ENCODE measurements at places on chromosomes 6 and 20. TPM values are rescaled to one million over a fixed set of nuclear protein-coding genes. Genes with fewer than 3 reads are reported as not detected.
A peak's percentile ranks its signal among the peaks of the same experiment; 100 is the strongest.

GPSM3 gene
- 5.0 TPM for total RNA-seq

PRELID3B gene
- 46.6 TPM for total RNA-seq

MATN4 gene
- total RNA-seq = not detected

SASH1 gene
- total RNA-seq = 22.5 TPM

HRH3 gene
- total RNA-seq = not detected

PTCHD4 gene
- 1.0 TPM for total RNA-seq

FOXA2 gene
- total RNA-seq = not detected

COX4I2 gene
- 7.6 TPM for total RNA-seq

RAB22A gene
- total RNA-seq = 6.6 TPM

DNA sequence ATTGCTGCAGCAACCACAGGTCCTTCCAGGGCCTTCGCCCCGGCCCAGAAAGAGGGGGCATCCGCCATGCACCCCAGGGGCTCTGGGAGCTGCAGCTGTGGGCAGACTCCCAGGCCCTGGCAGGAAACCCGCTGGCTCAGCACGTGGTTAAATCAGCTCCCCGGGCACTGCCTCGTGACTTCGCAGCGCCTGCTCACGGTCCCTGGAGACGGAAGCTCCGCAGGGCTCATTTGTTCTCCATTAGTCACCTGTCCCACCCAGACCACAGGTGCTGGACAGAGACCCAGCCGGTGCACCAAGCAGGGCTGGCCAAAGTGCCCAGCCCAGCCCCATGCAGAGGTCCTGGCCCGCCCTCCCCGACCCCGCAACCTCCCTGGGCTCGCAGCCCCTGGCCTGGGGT lies 14.7 kb downstream of the KCNQ2 start:
- DNase-seq = peak; percentile 55
- no peaks in the 10 kb centered on the region for H3K36me3 ChIP-seq
- peak overlapping the region; percentile 62 for H3K27ac ChIP-seq
- H3K4me1 ChIP-seq = peaks cover 48% of the 10 kb centered on the region
- H3K4me3 ChIP-seq = peak overlapping the region; percentile 29

- peak overlapping the region; percentile 82 for H3K27ac ChIP-seq
- no peak for DNase-seq
- H3K36me3 ChIP-seq = no peaks in the 10 kb centered on the region
- peaks cover 53% of the 10 kb centered on the region for H3K4me1 ChIP-seq
- no peaks in the 10 kb centered on the region for H3K27me3 ChIP-seq
Observed at GRCh38 chr20:50410343-50410742, 99.8 kb upstream of the PTPN1 start.

GRCh38 chr20:10789386-10789785 lies 115.6 kb upstream of the JAG1 start:
- no peaks in the 10 kb centered on the region for H3K36me3 ChIP-seq
- DNase-seq = no peak
- H3K27ac ChIP-seq = no peak overlapping the region
- no peaks in the 10 kb centered on the region for H3K27me3 ChIP-seq

GRCh38 chr6:156595476-156595875 lies 181.7 kb upstream of the ARID1B start:
- H3K27ac ChIP-seq = no peak overlapping the region
- peaks cover 5% of the 10 kb centered on the region for H3K4me1 ChIP-seq
- peaks cover 8% of the 10 kb centered on the region for H3K27me3 ChIP-seq
- DNase-seq = no peak
- H3K4me3 ChIP-seq = no peak overlapping the region

- no peaks in the 10 kb centered on the region for H3K36me3 ChIP-seq
- no peak overlapping the region for H3K27ac ChIP-seq
- DNase-seq = no peak
- H3K27me3 ChIP-seq = no peaks in the 10 kb centered on the region
- no peaks in the 10 kb centered on the region for H3K4me1 ChIP-seq
- H3K4me3 ChIP-seq = no peak overlapping the region
Observed at GRCh38 chr6:138811866-138812265, 16.0 kb downstream of the ECT2L start.

- peaks cover 38% of the 10 kb centered on the region for H3K4me1 ChIP-seq
- H3K27ac ChIP-seq = no peak overlapping the region
- no peak for DNase-seq
- no peak overlapping the region for H3K4me3 ChIP-seq
- peaks cover 40% of the 10 kb centered on the region for H3K36me3 ChIP-seq
- H3K27me3 ChIP-seq = no peaks in the 10 kb centered on the region
Observed at GRCh38 chr6:105324386-105324950, 78.4 kb downstream of the PREP start.

GRCh38 chr6:162181111-162181510 lies 546.5 kb downstream of the PRKN start:
- H3K27ac ChIP-seq = no peak overlapping the region
- no peaks in the 10 kb centered on the region for H3K27me3 ChIP-seq
- H3K36me3 ChIP-seq = no peaks in the 10 kb centered on the region
- DNase-seq = no peak
- H3K4me3 ChIP-seq = no peak overlapping the region

DNA sequence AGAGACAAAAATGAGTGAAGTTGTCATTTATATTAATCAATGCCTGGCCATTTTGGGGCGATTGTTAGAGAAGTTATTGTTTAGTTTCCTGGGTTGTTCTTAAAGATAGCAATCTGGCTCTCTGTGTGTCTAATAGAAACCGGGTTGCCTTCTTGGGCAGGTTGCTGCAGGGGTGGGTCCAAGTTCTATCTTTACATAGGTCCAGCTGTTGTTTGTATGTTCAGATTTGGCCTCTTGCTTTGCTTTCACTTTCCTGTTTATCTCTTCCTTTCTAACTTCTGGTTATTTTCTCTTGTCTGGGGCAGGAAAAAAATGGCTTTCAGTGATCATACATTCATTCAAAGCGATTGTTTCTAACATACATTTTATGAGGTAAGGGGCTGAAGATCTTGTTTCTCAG lies 128.4 kb upstream of the NOX3 start:
- no peaks in the 10 kb centered on the region for H3K27me3 ChIP-seq
- no peak overlapping the region for H3K27ac ChIP-seq
- H3K4me1 ChIP-seq = no peaks in the 10 kb centered on the region
- no peak overlapping the region for H3K4me3 ChIP-seq
- no peak for DNase-seq
- H3K36me3 ChIP-seq = no peaks in the 10 kb centered on the region

GRCh38 chr20:56964901-56965300 lies 301.5 kb downstream of the BMP7 start:
- no peak overlapping the region for H3K27ac ChIP-seq
- DNase-seq = no peak
- H3K27me3 ChIP-seq = peaks cover 69% of the 10 kb centered on the region
- no peak overlapping the region for H3K4me3 ChIP-seq
- no peaks in the 10 kb centered on the region for H3K36me3 ChIP-seq
- H3K4me1 ChIP-seq = no peaks in the 10 kb centered on the region

GRCh38 chr20:37392441-37393195 lies 46.7 kb downstream of the SRC start:
- no peak for DNase-seq
- no peaks in the 10 kb centered on the region for H3K36me3 ChIP-seq
- peaks cover 10% of the 10 kb centered on the region for H3K4me1 ChIP-seq
- no peaks in the 10 kb centered on the region for H3K27me3 ChIP-seq

- peaks cover 22% of the 10 kb centered on the region for H3K4me1 ChIP-seq
- no peaks in the 10 kb centered on the region for H3K27me3 ChIP-seq
Observed at GRCh38 chr6:132964101-132964867, 149.9 kb downstream of the RPS12 start.

- H3K4me1 ChIP-seq = no peaks in the 10 kb centered on the region
- H3K27ac ChIP-seq = no peak overlapping the region
- no peaks in the 10 kb centered on the region for H3K36me3 ChIP-seq
- no peak for DNase-seq
Observed at GRCh38 chr6:168206661-168207274, 112.8 kb downstream of the DACT2 start.

- H3K27me3 ChIP-seq = no peaks in the 10 kb centered on the region
- no peak overlapping the region for H3K4me3 ChIP-seq
- no peak overlapping the region for H3K27ac ChIP-seq
- no peaks in the 10 kb centered on the region for H3K4me1 ChIP-seq
Observed at GRCh38 chr6:72826037-72826436, 204.2 kb downstream of the KCNQ5 start.

DNA sequence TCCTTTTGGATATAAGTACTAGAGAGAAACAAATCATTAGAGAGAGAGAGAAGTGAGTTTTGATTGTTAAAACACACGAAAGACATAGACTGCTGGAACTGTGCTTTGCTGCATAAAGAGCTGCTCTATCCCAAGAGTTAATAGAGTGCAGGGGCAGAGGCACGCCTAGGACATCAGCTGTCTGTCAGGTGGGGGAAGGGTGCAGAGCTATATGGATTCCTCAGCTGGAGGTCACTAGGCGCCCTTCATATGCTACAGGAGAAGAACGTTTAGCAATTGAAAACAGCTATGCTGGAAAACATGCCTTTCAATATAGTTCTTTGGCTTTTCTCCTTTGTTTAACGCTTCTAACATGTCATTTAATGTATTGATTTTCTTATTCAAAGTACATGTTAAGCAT lies 169.0 kb upstream of the MCHR2 start:
- no peaks in the 10 kb centered on the region for H3K4me1 ChIP-seq
- no peak for DNase-seq
- no peak overlapping the region for H3K27ac ChIP-seq
- H3K36me3 ChIP-seq = no peaks in the 10 kb centered on the region
- H3K4me3 ChIP-seq = no peak overlapping the region
- peaks cover 12% of the 10 kb centered on the region for H3K27me3 ChIP-seq

- H3K4me1 ChIP-seq = no peaks in the 10 kb centered on the region
- no peaks in the 10 kb centered on the region for H3K36me3 ChIP-seq
- no peak for DNase-seq
- no peaks in the 10 kb centered on the region for H3K27me3 ChIP-seq
- no peak overlapping the region for H3K4me3 ChIP-seq
Observed at GRCh38 chr6:122931916-122932315, 64.1 kb upstream of the CLVS2 start.

DNA sequence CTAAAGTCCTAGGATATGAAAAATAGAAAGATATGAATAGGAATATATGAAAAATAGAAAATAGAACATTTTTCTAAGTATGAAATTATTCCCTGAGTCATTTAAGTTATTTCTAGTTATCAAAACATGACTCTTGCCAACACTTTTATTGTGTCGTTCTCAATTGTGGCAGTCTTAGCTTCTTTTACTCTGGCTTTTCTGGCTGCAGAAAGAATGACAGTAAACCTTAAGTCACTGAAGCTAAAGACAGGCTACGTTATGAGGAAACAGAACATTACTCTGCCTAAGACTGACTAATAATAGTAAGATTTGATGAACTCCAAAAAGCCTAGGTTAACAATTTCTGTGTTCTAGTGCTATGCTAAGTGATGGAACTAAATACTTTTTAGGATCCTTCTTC lies 74.6 kb downstream of the AIG1 start:
- no peaks in the 10 kb centered on the region for H3K27me3 ChIP-seq
- H3K4me1 ChIP-seq = peaks cover 10% of the 10 kb centered on the region
- no peak for DNase-seq

DNA sequence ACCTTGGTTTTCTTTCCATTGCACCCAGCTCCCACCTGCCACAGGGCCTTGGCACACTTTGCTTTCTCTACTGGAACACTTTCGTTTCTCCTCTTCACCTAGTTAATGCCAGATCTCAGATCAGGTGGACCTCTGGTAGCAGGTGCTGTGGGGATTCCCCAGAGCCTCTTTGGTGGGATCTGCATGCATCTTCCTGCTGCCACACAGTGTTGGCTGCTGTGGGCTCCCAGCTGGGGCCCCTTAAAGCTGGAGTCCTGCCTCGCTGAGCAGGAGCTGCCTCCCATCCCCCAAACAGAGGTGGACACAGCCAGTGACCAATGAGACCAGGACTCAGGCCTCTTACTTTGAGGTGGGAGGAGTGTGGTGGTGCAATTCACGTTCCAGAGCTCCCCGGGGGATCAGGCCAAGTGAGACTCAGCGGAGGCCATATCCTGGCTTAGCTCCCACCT lies 28.4 kb downstream of the CEBPB start:
- no peaks in the 10 kb centered on the region for H3K36me3 ChIP-seq
- H3K27me3 ChIP-seq = no peaks in the 10 kb centered on the region
- no peak overlapping the region for H3K27ac ChIP-seq

GRCh38 chr20:19921284-19921793 lies 95.8 kb upstream of the NAA20 start:
- peak overlapping the region; percentile 20 for H3K4me3 ChIP-seq
- peak; percentile 39 for DNase-seq
- peaks cover 88% of the 10 kb centered on the region for H3K4me1 ChIP-seq
- peak overlapping the region; percentile 60 for H3K27ac ChIP-seq
- no peaks in the 10 kb centered on the region for H3K27me3 ChIP-seq
- H3K36me3 ChIP-seq = no peaks in the 10 kb centered on the region

GRCh38 chr20:17810062-17810631 lies 110.4 kb downstream of the BANF2 start:
- H3K4me3 ChIP-seq = no peak overlapping the region
- peak overlapping the region; percentile 86 for H3K27ac ChIP-seq
- peaks cover 42% of the 10 kb centered on the region for H3K4me1 ChIP-seq

DNA sequence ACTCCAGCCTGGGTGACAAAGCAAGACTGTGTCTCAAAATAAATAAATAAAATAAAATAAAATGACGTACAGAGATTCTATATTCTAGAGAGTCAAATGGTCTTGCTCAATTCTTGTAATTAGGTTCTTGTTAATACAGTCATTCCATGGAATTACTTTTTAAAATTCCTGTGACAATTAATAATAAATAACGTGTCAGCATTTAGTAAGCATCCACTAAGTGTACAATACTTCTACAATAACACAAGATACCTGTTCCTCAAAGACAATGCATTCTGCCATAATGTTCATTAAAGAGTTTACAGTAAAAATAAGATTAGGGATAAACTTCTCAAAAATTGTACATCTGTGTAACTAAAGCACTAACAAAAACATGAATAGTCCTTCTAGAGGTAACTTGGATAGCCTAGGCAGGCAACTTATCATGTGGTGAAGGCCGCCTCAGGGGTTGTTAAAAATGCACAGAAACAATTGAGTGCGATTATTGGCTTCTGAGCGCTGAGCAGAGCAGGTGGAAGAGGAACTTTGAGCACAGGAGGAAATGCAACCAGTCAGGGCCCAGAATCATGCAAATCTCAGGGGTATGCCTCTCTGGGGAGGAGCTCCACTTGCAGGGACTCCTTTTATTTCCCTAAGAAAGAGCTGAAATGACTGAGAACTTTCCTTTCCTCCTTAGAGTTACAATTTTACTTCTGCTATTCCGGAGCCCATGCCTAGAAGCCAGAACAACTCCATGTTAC lies 37.1 kb downstream of the QRSL1 start:
- no peaks in the 10 kb centered on the region for H3K4me1 ChIP-seq
- no peak overlapping the region for H3K27ac ChIP-seq
- H3K4me3 ChIP-seq = no peak overlapping the region
- no peaks in the 10 kb centered on the region for H3K27me3 ChIP-seq
- DNase-seq = no peak
- H3K36me3 ChIP-seq = peaks cover 53% of the 10 kb centered on the region
